ENCODE measurements at places on chromosomes 2 and 18. TPM values are rescaled to one million over a fixed set of nuclear protein-coding genes. Genes with fewer than 3 reads are reported as not detected.

CFC1 gene
- total RNA-seq: not detected

ATP6V1B1 gene
- total RNA-seq: 1.8 TPM

SALL3 gene
- not detected for total RNA-seq

CTIF gene
- 12.5 TPM for total RNA-seq

SEMA4C gene
- total RNA-seq: 20.6 TPM

RNPEPL1 gene
- total RNA-seq: 60.6 TPM

MARS2 gene
- total RNA-seq: 11.3 TPM

ASB18 gene
- not detected for total RNA-seq

BCL2 gene
- total RNA-seq: 0.51 TPM

GALNT5 gene
- 2.4 TPM for total RNA-seq

GYPC gene
- total RNA-seq: not detected

DSC2 gene
- total RNA-seq: 1.0 TPM
